ENCODE measurements at places on chromosomes 1 and 21.
A peak's percentile ranks its signal among the peaks of the same experiment; 100 is the strongest.

GRCh38 chr1:46770541-46770940 lies 28.3 kb upstream of the CYP4B1 start:
- no peak for DNase-seq

- DNase-seq: peak; percentile 7
Observed at GRCh38 chr1:40153073-40153770, 8.0 kb upstream of the RLF start.

DNA sequence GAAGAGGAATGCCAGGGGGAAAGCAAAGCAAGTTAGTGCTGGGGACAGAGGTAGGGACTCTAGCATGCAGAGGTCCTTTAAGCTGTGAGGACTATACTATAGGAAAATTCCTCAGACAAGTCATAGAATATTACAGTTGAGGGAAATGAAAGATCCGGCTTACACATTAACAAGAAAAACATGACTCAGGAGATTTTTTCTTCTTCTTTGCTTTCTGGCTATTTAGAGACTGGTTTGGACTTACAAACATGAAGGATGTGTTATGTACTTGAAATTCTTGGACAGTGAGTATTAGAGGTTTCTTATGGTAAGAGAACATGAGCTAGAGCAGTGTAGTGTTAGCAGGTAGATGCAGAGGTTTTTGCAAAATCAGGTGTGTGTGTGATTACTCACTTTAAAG lies 24.9 kb downstream of the USP25 start:
- DNase-seq: peak; percentile 54

GRCh38 chr1:17883136-17883535 lies 128.0 kb downstream of the ACTL8 start:
- DNase-seq: no peak

- DNase-seq: no peak
Observed at GRCh38 chr1:230494514-230494913, 68.4 kb upstream of the PGBD5 start.

DNA sequence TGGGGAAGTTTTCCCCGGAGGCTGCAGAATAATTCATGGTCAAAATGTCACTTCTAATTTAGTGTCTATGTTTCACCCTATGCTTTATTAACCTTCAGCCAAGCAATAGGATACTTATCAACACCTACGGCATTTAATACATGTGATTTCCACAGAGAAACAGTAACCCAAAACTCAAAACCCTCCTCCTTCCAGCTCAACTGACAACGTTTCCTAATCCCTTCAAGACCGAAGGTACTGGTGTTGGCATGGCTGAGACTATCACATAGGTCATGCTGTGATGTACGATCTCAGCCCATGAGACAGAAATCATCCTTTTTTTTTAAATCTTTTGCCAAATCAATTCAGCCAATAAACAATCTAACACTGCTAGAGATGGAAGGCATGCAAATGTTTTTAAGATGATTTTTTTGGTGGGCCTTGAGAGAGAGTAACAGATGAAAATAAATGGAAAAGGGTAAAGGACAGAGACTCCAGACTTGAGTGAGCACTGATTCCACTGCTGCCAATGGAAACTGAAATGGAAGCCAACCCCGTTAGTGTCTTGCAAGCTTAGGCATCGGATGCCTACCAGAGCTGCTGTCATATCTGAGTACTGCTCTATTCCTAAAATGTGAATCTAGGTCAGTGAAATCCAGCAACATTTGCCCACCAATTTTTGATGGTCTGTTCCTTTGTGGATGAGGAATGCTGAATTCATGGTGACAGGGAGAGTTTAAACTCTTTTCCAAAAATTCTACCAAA lies 63.4 kb upstream of the BCL10 start:
- no peak for DNase-seq

Data from keratinocyte (primary cell).